Activated CD4-positive, alpha-beta T cell treated with anti-CD3 and anti-CD28 coated beads, Interleukin-2, amount 50 U/mL, for 1 hour (primary cell): ENCODE measurements at places on chromosomes 5 and 9.

DNA sequence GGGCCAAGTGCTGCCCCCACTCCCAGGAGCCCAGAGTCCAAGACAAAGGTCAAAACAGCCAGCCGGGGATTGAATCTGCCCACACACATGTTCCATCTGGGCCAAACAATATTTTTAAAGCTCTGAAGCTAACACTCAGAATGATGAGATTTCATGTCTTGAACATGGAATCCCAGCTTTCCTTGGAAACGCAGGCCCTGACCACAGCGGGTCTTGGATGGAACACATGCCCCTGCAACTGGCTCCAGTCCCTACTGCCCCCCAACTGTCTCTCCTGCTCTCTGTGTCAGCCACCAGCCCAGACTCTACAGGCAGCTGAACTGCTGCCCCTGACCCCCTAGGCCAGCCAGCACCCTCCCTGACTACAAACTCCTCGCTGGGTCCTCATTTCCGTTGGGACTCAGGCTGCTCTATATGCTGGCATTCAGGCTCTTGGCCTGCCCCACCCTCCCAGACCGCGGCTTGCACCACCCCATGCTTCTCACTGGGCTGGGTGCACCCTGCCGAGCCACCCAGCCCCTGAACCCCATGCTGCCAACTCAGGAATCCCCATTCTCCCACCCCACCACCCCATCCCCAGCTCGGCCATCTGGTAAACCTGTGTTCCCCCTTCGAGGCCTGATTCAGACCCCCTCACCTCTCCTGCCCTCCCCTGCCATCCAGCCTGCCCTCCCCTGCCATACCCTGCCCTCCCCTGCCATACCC is 71.7 kb downstream of the ADAMTS2 start:
- DNase-seq = no peak

DNA sequence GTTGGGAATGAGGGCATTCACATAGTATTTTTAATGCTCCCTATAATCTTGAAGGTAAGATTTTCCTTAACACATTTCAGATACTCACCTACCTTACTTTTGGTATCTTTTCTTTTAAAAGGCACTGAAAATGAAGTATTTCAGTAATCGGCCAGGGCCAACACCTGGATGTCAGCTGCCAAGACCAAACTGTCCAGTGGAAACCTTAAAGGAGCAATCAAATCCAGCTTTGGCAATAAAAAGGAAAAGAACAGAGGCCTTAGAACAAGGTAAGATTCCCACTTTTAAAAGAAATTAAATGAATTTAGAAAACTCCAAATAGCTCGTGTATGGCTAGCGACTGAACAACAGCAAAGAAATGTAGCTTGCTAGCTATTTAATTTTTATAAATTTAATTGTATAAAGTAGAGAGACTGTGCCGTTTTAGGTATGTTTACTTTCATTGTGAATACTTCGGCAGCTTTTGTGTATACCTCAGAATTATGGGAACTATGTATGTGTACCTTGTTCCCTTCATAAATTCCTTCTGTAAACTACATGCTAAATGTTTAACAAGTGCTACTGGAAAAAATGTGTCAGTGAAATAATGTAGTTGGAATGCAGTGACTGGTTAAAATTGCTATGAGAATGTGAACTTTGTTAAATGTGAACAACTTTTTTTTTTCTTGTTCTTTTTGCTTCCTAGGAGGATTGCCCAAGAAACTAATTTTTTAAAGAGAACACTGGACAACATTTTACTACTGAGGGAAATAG is 41.9 kb downstream of the CDK7 start:
- no peak for DNase-seq

DNA sequence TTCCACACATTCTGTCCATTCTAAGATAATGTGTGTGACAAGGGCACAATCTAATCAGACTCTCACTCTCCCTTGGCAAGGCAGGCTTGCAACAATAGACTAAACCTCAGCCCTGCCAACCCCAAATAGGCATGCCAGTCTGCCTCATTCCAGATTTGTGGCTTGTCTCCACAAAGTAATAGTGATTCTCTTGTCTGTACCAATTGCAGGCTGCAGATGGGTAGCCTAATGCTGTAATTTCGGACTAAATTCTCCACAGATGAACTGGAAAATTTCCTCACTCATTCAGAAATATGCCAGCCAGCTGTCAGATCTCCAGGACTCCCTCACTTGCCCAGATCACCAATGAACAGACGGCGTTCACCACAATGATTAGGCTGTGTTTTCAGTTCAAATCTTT is 413.6 kb downstream of the ELAVL2 start:
- DNase-seq = no peak

- DNase-seq = no peak
These were observed 83.2 kb upstream of the TBCA start for GRCh38 chr5:77859306-77859705.

GRCh38 chr9:2039294-2040180 is 24.4 kb downstream of the SMARCA2 start:
- no peak for DNase-seq
